T-helper 1 cell (primary cell): ENCODE measurements at places on chromosomes 3 and 15.

- no peak for DNase-seq
Observed at GRCh38 chr3:171615686-171616085, 155.5 kb upstream of the TNIK start.

GRCh38 chr3:58679446-58679845 lies 12.9 kb upstream of the FAM3D start:
- DNase-seq = no peak

- no peak for DNase-seq
Observed at GRCh38 chr3:137330246-137330645, 372.5 kb downstream of the IL20RB start.

GRCh38 chr3:139476348-139476747 lies at the start of gene RBP2:
Gene RBP2, minus strand, starts transcription at chr3:139476516. Its CDS starts 57 bp downstream, at chr3:139476459.
- no peak for DNase-seq

DNA sequence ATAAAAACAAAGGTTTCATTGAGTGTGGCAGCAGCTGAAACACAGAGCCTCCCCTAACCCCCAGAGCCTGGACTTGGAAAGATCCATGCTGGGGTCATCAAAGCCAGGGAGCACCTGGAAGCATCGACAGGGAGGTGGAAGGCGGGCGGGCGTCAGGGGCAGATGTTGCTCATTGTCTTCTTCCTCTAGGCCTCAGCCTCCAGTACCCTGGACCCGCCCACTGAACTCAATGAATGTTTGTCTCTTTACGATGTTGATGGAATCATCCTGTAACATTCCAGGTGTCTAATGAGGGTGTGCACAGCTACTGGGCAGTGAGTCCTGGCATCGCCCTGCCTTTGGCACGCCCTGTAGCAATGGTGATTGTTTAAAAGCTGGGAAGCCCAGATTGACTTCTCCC lies 9.8 kb downstream of the GP5 start:
- DNase-seq = no peak

- DNase-seq = no peak
Observed at GRCh38 chr3:173743516-173743915, 346.0 kb downstream of the NLGN1 start.

DNA sequence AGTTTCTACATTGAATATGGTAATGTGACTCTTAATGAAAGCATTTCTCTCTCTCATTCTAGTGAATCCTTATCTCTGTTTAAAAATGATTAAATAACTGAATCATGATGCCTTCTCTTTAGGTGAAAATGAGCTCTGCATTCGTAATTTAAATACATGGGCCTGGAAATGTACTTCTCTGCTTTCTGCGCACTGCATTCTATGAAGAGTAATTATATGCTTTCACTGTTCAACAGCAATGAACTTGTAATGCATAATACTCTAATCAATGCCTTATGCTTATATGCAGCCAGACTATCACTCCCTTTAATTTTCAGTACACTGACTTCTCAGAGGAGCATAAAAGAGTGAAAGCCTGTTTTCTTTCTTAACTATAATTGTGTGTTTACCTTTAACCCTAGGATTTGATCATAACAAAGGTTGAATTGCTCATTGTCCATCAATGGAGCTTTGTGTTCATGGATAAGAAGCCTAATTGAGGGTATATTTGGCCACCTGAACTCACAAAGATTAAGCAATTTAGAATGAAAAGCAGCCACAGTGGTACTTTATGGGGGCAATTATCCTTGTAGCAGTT lies 330.8 kb upstream of the PDZRN3 start:
- DNase-seq = no peak

DNA sequence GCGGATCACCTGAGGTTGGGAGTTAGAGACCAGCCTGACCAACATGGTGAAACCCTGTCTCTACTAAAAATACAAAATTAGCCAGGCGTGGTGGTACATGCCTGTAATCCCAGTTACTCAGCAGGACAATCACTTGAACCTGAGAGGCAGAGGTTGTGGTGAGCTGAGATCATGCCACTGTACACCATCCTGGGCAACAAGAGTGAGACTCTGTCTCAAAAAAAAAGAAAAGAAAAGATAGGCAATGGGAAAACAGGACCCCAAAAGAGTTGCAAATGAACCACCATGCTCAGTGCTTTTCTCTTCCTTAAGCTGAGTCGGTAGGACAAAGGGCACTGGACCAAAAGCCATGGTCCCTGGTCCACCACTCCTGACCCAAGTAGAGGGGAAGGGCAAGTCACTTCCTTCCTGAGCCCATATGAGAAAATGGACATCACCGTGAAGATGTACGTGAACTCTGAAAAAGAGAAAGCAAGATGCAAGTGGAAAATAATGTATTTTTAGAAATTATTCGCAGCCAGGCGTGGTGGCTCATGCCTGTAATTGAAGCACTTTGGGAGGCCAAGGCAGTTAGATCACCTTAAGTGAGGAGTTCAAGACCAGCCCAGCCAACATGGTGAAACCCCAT lies 2.6 kb downstream of the ITGB5 start:
- DNase-seq = no peak

DNA sequence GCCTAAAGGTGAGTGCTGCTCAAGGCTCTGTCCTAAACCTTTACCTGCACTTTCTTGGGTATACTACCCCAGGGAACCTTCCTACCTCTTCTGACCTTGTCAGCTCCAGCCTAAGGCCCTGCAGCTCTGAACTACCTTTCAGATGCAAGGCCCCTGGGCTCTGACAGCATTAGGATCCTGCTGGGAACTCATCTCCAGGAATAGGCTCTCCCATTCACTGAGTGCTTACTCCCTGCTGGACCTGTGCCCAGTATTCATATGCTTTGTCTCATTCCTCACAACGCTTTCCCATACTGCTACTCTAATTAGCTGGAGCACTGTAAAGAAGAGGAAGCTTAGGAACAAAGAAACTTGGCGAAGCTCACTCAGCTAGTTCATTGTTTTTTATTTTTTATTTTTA lies 53.8 kb upstream of the RAB6B start:
- no peak for DNase-seq

DNA sequence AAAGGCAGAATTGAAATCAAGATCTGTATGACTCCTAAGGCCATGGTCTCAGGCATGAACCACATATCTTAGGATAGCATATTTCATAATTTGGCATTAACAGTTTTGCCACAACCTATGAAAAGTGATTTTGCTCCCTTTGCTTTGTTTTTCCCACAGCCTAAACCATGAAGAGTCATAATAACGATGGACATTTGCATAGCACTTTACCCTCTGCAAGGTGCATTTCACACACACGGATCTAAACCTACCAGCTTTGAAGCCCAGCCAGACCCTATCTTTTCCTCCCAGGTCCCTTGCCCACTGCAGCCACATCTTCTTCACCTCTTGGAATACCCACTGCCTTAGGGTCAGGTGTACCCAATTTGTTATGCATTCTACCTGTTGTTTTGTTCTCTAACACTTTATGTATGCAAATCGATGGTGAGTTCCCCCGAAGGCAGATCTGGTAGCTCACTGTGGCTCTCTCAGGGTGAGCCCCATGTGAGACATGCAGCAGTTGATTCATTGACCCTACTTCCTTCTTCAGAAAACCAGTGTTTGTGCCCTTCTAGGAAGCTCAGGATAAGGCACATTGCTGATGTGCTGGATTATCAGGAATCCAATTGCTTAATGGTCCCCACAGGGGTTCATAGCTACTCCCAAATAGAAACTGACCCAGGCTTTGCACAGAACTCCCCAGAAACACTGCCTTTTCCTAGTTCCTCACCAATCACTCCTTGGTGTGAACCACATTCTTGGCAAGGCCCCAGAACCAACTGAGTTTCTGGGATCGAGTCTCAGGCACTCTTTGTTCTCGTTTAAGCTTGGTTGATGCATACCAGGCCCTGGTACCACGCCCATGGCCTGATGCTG lies 8.7 kb downstream of the ARHGAP31 start:
- no peak for DNase-seq

GRCh38 chr3:94251566-94251965 lies 188.7 kb downstream of the NSUN3 start:
- DNase-seq = no peak

DNA sequence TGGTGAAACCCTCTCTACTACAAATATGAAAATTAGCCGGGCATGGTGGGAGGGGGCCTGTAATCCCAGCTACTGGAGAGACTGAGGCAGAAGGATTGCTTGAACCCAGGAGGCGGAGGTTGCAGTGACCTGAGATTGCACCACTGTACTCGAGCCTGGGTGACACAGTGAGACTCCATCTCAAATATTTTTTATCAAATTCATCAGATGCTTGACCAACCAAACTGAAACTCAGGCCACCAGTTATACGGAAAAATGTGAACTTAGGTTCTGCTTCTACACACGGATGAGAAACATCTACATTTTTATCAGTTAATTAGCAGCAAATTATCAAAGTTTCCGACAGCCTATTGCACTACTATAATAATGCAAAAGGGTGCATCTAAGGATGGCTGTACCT lies 4.8 kb downstream of the ARF4 start:
- no peak for DNase-seq

GRCh38 chr15:49824775-49825099 lies 203.9 kb downstream of the DTWD1 start:
- DNase-seq = no peak

DNA sequence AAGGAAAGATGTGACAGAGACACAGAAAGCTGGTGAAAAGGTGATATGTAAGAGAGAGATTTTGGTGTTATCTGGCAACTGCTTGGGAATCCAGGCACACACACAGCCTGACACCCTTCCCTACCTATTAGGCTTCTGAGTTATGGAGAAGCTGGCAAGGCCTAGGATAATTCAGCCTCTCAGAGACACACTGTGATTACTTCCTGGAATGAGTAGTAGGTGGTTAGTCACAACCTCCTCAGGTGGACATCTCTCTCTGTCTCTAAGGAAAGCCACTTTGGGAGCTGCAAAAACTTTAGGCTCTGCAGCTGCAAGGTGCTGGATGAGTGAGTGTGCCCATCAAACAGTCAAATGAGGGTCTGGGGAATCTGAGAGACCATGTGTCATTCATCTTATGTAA lies 201.9 kb downstream of the PDCD6IP start:
- no peak for DNase-seq

DNA sequence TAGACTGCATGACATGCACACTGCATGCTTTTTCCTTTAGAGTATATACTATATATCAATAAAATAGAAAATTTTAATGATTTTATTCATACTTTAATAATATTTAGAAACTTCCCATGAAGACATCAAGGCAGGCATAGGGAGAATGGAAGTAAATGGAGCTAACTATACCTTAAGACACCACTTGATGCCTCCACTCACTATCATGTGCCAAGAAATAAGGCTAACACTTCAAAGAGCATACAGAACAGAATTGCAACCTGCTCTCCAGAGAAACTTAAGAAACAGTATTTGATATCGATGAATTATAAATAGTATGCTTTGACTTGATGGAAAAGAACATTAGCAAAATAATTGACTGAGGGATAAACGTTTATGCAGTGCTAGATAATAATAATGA lies 192.6 kb upstream of the MBNL1 start:
- DNase-seq = no peak

DNA sequence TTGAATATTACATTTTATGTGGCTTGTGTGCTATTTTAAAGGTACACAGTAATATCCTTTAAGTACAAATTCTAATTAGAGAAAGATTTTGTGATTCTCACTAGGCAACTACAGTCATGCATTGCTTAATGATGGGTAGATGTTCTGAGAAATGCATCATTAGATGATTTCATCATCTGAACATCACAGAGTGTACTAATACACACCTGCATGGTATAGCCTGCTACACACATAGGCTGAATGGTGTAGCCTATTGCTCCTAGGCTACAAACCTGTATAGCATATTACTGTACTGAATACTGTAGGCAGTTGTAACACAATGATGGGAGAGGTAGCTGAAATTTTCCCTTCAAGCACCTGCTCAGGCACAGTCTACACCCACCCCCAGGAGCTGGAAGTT lies 217.4 kb upstream of the EOMES start:
- no peak for DNase-seq

DNA sequence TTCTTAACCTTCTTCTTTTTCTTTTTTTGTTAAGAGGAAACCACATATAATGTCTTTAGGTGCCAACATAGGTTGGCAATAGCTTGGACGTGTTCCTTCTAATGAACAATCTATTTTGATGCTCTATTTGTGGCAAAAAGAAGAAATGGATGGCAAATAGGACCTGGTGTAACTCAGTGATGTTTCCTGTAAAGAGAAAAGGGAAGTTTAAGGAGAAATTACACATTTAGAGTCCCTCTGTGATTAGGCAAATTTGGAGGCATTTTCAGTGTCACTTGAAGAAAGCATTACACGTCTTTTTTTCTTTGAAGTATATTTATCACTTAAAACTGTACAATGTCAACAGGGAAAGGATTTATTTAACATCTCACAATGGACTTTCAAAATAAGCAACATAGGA lies 327.1 kb downstream of the ZIC1 start:
- DNase-seq = no peak

DNA sequence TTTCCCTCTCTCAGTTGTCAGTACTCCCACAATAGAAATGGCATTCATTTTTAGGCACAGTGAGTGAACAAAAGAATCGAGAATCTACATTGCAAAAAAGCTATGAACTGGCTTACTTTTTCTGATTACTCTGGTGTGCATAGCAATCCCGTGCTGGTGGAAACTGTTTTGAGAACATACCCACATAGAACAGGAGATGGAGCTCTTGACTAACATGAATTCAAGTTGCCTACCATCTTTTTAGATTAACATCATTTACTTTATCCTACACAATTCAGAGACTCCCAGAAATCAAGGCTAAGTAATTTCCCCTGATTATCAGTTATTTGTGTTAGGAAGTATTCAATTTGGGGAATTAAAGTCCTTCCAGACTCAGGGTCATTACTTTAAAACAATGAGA lies 326.6 kb downstream of the ARPP21 start:
- no peak for DNase-seq

DNA sequence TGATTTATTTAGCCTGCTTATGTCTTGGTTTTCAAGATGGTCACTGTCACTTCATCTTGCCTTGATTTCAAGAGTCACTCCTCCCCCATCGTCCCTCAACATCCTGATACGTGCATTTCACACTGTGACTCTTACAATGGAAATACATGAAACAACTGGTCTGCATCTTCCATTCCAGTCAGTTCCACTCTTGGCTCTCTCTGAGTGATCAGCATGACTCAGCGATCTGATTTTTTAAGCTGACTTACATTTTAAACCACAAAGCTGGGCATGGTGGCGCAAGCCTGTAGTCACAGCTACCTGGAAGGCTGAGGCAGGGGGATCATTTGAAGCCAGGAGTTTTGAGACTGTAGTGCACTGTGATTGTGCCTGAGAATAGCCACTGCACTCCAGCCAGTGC lies 271.2 kb upstream of the ROPN1 start:
- DNase-seq = no peak
